Cerebellar nuclear complex (tissue), 1 donor: ENCODE measurements at places on chromosomes 4 and X.

GRCh38 chrX:66654411-66654810 lies 15.5 kb upstream of the EDA2R start:
- DNase-seq, result no peak

- no peak for DNase-seq
These were observed 107.9 kb downstream of the CPEB2 start for GRCh38 chr4:15110120-15110571.

DNA sequence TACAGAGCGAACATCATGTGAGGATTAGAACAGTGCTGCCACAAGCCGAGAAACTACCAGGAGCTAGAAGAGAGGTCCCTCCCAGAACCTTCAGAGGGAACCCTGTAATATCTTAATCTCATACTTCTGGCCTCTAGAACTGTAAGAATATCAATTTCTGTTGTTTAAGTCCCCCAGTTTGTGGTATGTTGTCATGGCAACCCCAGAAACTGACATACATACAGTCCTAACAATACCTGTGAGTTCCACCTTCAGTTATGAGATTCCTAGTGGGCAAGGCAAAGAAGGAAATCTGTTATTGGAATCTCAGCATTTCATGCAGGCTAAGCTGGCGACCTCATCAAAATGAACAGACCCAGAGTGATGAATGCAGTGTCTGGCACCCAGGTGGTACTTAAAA lies 42.5 kb downstream of the ZBTB49 start:
- no peak for DNase-seq

DNA sequence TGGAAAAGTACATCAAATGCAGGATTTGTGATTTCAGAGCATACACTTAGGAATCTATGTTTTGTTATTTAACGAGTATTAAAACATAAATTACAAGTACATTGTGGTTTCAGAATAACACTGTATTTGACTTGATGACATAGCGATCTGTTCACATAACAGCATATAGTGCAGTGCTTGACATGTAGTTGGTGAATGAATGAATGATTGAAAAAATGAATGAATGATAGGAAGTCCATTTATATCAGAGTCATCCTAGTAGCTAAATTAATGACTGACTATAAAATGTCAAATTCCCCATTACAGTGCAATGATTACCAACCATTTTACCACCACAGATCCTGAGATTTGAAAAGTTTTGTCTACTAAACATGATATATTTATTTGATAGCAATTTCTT lies 114.6 kb upstream of the FAT1 start:
- DNase-seq, result no peak

- no peak for DNase-seq
These were observed 141.2 kb upstream of the INTU start for GRCh38 chr4:127491571-127491970.

DNA sequence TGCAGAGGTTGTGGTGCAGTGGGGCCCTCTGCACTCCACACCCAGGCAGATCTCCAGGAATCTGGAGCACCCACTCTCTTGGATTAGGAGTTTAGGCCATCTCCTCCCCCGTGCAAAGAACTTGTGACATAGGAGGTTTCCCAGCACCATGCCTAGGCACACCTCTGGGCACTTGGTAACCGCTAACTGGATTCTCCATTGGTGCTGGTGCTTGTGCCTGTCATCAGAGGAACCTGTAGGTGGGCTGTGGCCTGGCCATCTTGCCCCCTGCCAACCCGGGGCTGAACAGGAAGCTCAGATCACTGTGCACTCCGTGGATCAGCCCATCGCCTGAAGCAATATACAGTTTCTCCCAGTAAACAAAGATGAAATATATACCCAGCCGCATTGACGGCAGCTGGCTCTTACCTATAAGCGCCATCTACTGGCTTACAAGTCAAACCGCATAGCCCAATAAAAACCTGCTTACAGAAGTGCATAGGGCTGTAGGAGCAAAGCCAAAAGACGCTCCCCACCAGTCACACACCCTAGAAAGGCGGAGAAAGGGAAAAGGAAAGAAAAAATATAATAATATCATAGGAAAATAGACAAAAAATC lies 19.1 kb upstream of the TEX13B start:
- DNase-seq, result no peak
